ENCODE measurements at places on chromosomes 13 and 19.
A peak's percentile ranks its signal among the peaks of the same experiment; 100 is the strongest.

GRCh38 chr19:39310558-39311311, 9.9 kb downstream of the LRFN1 start:
- peak; percentile 46 for DNase-seq

DNA sequence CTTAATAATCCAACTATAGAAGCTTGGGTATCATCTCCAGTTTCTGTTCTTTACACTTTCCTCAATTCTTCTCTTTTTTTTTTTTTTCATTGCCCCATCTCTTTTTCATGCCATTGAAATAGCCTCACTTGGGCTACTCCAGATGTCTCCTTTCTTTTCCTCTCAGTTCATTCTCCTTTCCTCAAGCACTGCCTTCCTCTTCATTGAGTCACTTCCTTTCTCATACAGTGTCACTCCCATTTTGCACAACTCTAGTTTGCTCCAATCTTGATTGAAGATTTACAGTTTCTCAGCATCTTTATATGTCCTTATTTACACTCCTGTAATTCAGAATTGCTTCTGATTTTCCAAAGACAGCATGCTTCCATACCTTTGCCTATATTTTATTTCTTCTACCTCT, 61.3 kb downstream of the IPO5 start:
- no peak for DNase-seq

DNA sequence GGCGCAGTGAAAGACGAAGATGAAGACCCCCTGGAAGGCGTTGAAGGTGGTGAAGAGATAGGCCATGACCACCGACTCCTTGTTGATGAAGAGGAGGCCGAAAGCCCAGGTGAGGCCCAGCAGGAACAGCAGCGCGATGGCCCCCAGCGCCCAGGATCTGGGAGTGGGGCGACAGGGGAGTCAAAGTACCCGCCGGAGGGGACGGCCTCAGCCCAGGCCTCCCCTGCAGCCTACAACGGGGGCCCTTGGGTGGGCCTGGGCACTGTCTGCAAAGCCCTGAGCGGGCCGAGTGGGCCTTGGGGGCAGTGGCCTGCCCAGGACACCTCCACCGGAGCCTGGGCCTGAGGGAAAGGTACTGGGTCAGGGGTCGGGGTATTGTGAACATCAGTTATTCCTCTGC, 19.0 kb upstream of the ASF1B start:
- DNase-seq: no peak

GRCh38 chr13:112902101-112902651, 66.8 kb upstream of the MCF2L start:
- peak; percentile 21 for DNase-seq

Measured in WTC11 (cell line).